Non-pigmented ciliary epithelial cell (primary cell): ENCODE measurements at places on chromosomes 11 and 22.

- DNase-seq = no peak
Observed at GRCh38 chr11:61542024-61542461, 33.5 kb downstream of the LRRC10B start.

- DNase-seq = no peak
Observed at GRCh38 chr11:32792111-32792947, 2.1 kb downstream of the CCDC73 start.

DNA sequence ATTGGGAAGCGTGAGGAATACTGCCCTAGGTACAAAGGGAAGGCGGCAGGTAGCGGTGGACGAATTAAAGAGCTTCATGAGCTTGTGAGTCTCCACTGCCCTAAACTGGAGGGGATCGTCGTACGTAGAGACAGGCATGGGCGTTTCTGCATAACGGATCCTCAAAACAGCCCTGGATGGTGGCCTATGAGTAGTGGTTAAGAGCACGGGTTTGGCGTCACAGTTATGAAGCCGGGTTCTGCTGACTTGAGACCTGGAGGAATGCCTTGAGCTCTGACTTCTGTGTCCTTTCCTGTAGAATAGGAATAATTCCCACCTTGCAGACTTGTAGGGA is 335 bp downstream of the TMEM138 start:
- no peak for DNase-seq

DNA sequence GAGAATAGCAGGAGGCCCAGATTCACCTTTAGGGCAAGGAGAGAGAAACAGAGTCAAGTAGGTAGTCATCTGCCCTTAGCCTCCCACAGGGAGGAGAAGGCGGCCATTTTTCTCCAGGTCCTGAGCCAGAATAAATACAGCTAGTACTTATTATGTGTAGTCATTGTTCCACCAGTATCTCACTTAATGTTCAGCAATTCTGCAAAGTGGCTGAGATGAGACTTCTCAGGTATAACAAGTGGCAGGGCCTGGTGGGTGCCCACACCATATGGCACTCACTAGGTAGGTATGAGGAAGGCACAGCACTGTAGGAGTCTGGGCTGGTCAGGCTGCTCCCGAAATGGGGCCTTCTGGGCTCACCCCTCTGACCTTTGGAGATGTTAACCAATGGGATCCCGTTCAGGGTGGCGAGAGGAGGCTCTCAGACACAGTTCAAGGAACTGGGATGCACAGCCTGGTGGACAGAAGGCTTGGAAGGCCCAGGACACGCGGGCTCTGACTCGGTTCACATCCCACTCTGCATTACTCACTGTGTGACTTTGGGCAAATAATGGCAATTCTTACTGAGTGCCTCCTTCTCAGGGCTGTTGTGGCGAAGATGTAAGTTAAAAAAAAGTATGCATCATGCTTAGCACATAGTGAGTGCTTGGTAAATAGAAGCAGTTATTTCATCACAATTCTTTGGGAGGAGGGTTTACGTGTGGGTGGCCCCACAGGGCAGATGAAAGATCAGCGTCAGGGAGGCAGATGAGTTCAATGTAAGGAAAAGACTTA is 25.1 kb downstream of the RTN4RL2 start:
- DNase-seq = no peak

DNA sequence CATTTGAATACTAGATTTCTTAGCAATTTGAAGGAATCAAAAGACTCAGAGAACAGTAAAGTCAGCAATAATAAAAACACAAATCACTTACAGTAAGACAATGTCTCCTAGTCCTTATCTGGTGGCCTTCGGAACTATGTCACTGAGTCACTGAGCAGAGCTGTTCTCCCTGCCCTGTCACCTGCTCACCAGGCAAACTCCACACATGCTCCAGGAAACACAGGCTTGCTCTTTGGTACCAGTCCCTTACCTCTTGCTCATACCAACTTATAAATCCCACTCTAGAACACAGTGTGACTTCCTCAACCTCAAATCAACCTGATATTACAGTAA is 81.1 kb upstream of the CHRM4 start:
- no peak for DNase-seq

- DNase-seq = no peak
Observed at GRCh38 chr11:107676336-107677057, 35.4 kb downstream of the SLN start.

DNA sequence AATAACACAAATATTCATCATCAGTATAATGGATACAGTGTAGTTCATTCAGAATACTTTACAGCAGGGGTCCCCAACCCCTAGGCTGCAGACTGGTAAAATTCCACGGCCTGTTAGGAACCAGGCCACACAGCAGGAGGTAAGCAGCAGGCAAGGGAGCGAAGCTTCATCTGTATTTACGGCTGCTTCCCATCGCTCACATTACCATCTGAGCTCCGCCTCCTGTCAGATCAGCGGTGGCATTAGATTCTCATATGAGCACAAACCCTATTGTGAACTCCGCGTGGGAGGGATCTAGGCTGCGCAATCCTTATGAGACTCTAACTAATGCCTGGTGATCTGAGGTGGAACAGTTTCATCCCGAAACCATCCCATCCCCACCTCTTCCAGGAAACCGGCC is 125.1 kb downstream of the SERGEF start:
- peak; percentile 32 for DNase-seq

DNA sequence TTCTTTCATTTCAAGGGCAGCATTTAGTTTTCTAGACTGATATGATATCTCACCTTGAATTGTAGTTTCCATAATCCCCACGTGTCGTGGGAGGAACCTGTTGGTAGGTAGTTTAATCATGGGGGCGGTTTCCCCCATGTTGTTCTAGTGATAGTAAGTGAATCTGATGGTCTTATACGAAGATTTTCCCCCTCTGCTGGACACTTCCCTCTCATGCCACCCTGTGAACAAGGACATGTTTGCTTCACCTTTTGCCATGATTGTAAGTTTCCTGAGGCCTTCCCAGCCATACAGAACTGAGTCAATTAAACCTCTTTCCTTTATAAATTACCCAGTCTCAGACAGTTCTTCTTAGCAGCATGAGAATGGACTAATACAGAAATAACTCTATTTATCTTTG is 851.1 kb upstream of the FAT3 start:
- DNase-seq = no peak
